ENCODE measurements at places on chromosomes 16 and 17. TPM values are rescaled to one million over a fixed set of nuclear protein-coding genes. Genes with fewer than 3 reads are reported as not detected.

Gene DNAAF8
- 3.4 TPM for total RNA-seq

DNA sequence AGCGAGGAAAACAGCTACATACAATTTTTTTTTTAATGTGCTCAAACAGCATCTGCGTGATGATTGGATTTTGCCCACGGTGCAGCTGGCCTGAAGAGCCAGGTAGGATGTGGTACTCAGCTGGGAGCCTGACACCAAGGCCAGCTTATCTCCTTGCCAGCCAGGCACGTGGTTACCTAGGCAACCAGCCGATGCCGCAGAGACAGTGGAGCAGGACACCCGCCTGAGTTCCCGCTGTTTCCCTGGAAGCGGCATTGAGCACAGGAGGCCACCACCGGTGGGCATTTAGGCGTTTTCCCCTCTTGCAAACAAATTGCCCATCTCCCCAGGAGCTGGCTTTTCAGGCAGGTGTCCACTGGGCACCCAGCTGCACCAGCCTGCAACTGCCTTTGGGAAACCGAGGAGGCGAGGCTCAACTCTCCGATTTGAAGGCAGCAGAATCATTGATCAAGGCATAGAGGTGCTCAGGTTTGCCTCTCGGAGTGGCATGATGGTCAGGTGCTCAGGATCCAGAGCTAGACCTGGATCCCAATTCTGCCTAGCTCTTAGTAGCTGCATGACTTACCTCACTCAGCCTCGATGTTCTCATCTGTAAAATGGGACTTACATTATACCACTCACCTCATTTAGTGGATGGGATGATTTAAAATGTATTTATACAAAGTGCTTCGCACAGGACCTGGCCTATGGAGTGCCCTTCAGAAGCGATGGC is 137.5 kb upstream of the PLCG2 start:
- DNase-seq = no peak

GRCh38 chr17:31715446-31715845 is 143.6 kb downstream of the COPRS start:
- no peak for DNase-seq

DNA sequence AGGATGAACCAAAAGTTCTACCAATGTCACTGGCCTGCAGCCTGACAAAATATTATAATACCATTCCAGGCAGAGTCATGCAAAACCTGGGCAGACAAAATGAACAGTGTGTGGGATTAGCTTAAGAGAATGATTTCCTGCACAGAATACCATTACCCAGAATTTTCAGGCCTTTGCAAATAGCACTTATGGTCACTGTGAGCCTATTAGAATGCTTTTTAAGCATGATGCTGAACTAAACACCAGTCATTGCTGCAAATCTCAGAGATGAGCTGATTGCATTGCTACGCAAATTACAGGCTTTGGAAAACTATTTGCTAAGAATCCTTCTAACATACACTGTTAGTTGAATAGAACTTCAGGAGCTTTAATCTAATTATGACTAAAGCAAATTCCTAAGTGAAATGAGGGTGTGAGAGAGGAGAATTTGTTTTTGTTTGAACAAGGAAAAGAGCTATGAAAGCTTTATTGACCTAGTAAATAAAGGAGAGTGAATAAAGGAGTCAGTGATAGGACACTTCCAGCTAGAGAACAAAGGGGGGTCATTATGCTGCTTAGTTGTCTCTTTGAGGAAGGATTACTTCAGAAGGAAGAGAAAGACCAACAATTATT is 398.8 kb downstream of the HS3ST3B1 start:
- no peak for DNase-seq

Gene PRDM7
- not detected for total RNA-seq

- no peak for DNase-seq
Observed at GRCh38 chr16:50386774-50387173, 18.0 kb upstream of the BRD7 start.

- no peak for DNase-seq
Observed at GRCh38 chr16:21653571-21653970, 1.2 kb upstream of the IGSF6 start.

- DNase-seq = peak; percentile 96
Observed at GRCh38 chr16:14501331-14502255, 128.5 kb downstream of the PARN start.

- DNase-seq = no peak
Observed at GRCh38 chr17:9231449-9232154, 210.3 kb downstream of the NTN1 start.

DNA sequence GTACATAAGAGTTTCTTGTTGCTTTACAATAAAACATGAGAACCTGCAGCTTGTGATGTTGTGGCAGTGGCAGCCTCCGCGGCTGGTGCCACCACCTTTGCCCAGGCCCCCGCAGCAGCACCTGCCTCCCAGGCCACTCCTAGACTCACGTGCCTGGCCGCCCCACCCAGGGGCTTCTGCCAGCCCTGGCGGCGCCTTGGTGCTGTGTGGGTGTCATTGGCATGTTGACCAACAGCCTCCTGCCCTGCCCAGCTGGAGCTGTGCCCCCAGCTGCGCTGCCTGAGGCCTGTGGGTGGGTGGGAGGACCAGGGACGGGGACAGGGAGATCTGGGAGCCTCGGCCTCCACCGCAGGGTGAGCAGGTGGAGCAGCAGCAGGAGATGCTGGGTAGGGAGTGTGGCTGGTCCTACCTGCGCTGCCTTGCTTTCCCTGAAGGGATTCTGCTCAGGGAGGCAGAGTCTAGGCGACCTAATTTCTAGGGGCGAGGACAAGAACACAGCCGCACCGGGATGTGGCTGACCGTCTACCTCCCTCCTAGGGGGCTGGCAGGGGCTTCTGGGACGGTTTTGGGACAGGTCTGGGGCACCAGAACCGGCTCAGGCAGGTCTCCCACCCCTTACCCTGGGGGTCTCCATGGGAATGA is 428 bp upstream of the DNASE1L2 start:
- no peak for DNase-seq

Gene PRAC1
- not detected for total RNA-seq

GRCh38 chr17:65918916-65919315 is 273.0 kb downstream of the CEP112 start:
- no peak for DNase-seq

Gene ZNF594
- total RNA-seq = 3.1 TPM

GRCh38 chr17:17750881-17751280 is 69.6 kb downstream of the RAI1 start:
- no peak for DNase-seq

DNA sequence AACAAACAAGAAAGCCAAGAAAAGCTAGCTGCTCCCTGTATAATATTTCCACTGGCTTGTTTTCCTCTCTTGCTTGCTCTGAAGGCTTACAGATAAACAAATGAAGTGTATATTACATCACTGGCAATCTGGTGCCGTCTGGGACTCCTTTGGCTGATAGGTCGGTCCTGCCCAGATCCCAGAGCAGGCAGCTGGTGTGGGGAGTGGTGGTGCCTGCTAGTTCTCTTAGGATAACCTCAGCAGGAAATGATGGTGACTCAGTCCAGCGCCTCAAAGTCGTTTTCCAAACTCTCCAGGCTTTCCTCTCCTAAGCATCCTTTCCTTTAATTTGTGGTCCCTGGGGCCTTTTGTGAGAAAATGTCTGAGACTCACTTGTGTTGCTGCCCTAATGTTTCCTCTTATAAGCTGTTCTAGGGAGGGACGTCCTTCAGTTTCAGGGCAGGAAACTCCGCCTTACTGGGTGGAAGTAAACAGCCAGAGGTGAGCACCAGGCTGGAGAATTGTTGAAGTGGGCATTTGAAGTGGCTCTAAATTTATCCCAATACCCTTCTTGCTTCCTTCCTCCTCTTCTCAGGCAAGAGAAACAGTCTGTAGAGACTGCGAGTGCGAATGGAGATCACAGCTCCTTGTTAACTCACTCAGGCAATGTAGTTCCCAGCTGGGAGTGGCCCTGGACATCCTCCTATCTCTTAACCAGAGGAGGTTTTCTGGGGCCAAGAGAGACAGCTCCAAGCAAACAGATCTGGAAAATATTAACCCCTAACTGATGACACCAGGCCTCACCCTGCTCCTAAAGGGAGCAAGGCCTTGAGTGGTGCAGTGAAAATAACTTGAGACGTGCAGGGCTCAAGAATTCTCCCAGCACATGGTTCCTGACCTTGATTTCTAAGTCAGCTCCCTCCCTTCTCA is 34.9 kb downstream of the CD300LF start:
- peak; percentile 81 for DNase-seq

DNA sequence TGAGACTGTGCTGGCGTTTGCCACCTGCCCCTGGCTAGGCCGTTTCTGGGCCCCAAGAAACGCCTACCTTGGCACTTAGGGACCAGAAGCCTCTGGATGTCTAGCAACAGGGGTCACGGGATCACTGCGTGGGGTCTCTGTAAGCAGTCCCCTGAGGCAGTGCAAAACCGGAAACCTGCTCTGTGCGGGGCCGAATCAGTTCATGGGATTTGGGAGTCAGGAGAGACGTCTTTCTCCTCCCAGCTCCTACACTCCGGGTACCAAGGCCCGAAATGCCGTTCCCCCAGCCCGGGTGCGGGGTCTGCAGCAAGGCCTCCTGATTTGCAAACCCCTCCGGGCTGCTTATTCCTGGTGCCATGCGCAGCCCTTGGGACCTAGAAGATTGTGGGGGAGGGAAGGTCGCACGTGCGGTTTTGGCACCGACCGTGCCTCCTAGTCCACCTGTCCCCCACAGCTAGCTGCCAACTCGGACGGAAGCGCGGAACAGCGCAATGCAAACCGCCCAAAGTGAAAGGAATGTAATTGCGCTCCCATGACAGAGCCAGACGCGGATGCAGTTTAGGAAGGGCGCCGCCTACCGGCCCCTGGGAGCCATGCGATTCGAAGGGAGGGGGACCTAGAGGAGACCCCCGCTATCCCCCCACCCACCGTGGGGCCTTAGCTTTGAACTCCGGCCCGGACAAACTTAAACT is 6.5 kb downstream of the IRX5 start:
- DNase-seq = no peak

- DNase-seq = no peak
Observed at GRCh38 chr16:64304396-64304795, 817.5 kb downstream of the CDH11 start.

- DNase-seq = no peak
Observed at GRCh38 chr16:64225696-64226095, 896.2 kb downstream of the CDH11 start.

Gene OSGIN1
- total RNA-seq = not detected

GRCh38 chr16:49994006-49994405 is 31.0 kb upstream of the CNEP1R1 start:
- no peak for DNase-seq

GRCh38 chr16:30858111-30858495 is 35.8 kb downstream of the BCL7C start:
- DNase-seq = no peak

- no peak for DNase-seq
Observed at GRCh38 chr17:71004413-71004812, 835.1 kb downstream of the KCNJ2 start.

Gene LSM12
- total RNA-seq = 107 TPM

DNA sequence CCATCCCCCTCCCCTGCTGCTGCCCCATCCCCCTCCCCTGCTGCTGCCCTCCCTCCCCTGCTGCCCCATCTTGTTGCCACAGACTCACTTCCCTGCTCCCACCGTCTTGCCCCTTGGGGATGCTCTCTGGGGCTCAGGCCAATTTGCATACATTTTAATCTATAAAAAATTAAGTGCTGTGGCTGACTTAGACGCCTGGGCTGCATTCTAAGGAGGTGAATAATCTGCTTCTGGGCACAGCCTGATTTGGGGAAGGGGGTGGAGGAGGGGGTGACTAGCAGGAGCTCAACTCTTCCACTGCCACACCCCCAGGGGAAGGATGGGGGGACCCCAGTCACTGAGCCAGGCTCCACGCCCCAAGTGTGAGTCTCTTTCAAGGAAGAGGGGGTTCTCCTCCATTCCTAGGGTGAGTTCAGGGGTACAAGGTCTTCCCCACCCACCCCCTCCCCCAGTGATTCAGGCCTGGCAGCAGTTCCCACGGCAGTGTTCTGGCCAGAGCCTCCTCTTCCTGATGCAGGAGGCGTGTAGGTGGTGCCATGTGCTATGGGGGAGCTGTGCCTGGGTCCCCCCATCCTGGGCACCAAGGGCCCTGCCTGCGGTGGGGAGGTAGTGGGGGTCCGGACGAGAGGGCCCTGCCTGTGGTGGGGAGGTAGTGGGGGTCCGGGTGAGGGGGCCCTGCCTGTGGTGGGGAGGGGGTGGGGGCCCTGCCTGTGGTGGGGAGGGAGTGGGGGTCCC is 5.0 kb downstream of the DPH1 start:
- DNase-seq = peak; percentile 69

GRCh38 chr16:6527646-6528045 is 805.0 kb upstream of the RBFOX1 start:
- DNase-seq = no peak

Gene PRAC2
- 5.0 TPM for total RNA-seq

Gene CSH1
- total RNA-seq = not detected

DNA sequence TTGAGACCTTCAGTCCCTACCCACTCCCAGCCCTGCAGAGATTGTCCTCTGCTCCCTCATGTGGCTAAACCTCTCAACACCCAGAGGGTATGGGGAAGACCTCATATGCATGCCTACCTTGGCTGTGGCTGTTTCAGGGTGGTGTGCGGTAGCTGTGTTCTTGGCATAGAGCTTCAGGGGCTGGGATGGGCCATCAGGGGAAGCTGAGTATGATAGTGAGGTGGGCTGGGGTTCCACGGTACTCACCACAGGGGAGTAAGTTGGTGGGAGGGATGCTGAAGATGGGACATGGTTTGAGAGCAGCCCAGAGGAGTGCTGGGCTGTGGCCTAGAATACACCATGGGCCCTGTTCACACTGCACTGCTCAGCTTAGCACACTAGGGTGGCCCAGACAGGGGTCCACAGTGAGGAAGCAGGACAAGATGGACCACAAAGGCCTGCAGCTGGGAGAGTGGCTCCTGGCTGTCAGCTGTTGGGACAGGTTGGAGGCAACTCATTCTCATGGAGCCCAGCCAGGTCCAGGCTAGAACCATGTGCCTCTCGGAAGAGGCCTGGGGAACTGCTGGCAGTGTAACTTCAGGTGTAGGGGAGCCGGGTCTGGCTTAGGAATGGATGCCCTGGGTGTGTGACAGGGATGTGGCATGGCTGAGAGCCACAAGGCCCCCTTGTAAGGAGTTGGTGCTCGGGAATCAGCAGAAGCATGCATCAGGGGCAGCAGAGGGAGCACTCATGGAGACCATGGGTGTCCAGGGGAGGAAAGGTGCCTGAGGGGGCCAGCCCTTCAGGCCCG is 3.1 kb downstream of the MFAP4 start:
- DNase-seq = peak; percentile 40

DNA sequence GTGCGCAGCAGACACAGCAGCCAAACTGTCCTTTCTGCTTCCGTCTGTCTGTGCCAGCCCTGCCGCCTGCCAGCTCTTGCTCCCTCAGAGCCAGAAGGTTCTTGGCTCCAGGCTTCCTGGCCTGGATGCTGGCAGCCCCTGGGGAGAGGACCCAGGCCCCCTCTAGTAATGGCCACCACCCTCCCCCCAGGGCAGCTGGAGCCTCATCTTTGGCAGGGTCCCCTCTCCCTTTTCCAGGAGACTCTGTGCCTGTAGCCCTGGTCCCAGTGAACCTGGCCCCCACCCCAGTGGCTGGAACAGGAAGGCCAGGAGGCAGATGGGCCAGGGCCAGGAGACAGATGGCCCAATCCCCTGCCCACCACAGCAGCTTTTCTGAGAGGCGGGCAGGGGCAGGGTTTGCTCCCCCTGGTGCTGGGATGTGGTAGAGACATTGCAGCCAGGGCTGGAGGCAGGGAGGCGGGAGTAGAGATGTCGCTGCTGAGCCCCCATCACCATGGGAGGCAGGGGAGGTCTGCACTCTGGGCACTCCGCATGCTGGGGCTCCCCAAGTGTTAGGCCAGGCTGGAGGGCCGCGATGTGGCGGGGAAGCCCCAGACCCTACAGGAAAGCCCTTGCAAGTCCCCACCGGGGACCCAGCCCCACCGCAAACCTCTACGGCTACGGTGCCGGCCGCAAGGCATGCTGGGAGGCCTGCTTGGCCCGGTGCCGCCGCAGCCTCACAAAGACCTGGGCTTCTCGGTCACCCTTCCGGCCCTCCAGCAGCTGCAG is 16.7 kb downstream of the UNC13D start:
- peak; percentile 36 for DNase-seq

Gene HOXB7
- total RNA-seq = 9.8 TPM

Gene RAMP2
- not detected for total RNA-seq
